ENCODE measurements at places on chromosomes 7 and 10. TPM values are rescaled to one million over a fixed set of nuclear protein-coding genes. Genes with fewer than 3 reads are reported as not detected.

Gene MAD1L1
- 86.0 TPM for total RNA-seq

- peaks cover 8% of the 10 kb centered on the region for H3K4me1 ChIP-seq
- no peak for DNase-seq
- H3K36me3 ChIP-seq, result peaks cover 3% of the 10 kb centered on the region
- H3K27ac ChIP-seq, result no peak overlapping the region
- no peaks in the 10 kb centered on the region for H3K27me3 ChIP-seq
Measured at GRCh38 chr10:96978621-96979154, 146.6 kb downstream of the LCOR start.

Gene IRF5
- total RNA-seq, result 11.4 TPM

Gene OR9A2
- not detected for total RNA-seq

GRCh38 chr7:77967429-77967828, 168.9 kb downstream of the PHTF2 start:
- no peaks in the 10 kb centered on the region for H3K4me1 ChIP-seq
- no peak overlapping the region for H3K27ac ChIP-seq
- no peaks in the 10 kb centered on the region for H3K36me3 ChIP-seq
- H3K27me3 ChIP-seq, result no peaks in the 10 kb centered on the region
- no peak for DNase-seq

Gene STOX1
- 2.7 TPM for total RNA-seq

Gene KCNIP2
- 3.3 TPM for total RNA-seq

- DNase-seq, result no peak
- no peak overlapping the region for H3K27ac ChIP-seq
- peaks cover 17% of the 10 kb centered on the region for H3K4me1 ChIP-seq
- no peaks in the 10 kb centered on the region for H3K27me3 ChIP-seq
- no peaks in the 10 kb centered on the region for H3K36me3 ChIP-seq
Measured at GRCh38 chr7:30379741-30380140, 95.3 kb downstream of the ZNRF2 start.

- H3K4me1 ChIP-seq, result peaks cover 11% of the 10 kb centered on the region
- peak overlapping the region; percentile 83 for H3K4me3 ChIP-seq
- peaks cover 30% of the 10 kb centered on the region for H3K27me3 ChIP-seq
- no peak for DNase-seq
- H3K27ac ChIP-seq, result peak overlapping the region; percentile 55
- peaks cover 22% of the 10 kb centered on the region for H3K36me3 ChIP-seq
Measured at GRCh38 chr10:99658622-99659030, 683 bp upstream of the ENTPD7 start.

Gene ZNF680
- total RNA-seq, result 16.6 TPM

GRCh38 chr7:2821161-2821841, 22.8 kb downstream of the GNA12 start:
- peaks cover 56% of the 10 kb centered on the region for H3K4me1 ChIP-seq
- H3K27me3 ChIP-seq, result no peaks in the 10 kb centered on the region
- H3K27ac ChIP-seq, result peak overlapping the region; percentile 84

Gene STRIP2
- total RNA-seq, result 10.1 TPM

Gene SLC13A1
- not detected for total RNA-seq

Gene SRRM3
- 0.21 TPM for total RNA-seq

Gene TIMM23B
- total RNA-seq, result 18.8 TPM

GRCh38 chr10:66550351-66550750, 375.5 kb upstream of the LRRTM3 start:
- no peaks in the 10 kb centered on the region for H3K27me3 ChIP-seq
- H3K4me3 ChIP-seq, result no peak overlapping the region
- H3K4me1 ChIP-seq, result no peaks in the 10 kb centered on the region

- H3K4me1 ChIP-seq, result peaks cover 9% of the 10 kb centered on the region
- no peak for DNase-seq
- peaks cover 6% of the 10 kb centered on the region for H3K36me3 ChIP-seq
Measured at GRCh38 chr10:86961481-86962091, 3.2 kb downstream of the SNCG start.

Gene HOGA1
- total RNA-seq, result 7.9 TPM

DNA sequence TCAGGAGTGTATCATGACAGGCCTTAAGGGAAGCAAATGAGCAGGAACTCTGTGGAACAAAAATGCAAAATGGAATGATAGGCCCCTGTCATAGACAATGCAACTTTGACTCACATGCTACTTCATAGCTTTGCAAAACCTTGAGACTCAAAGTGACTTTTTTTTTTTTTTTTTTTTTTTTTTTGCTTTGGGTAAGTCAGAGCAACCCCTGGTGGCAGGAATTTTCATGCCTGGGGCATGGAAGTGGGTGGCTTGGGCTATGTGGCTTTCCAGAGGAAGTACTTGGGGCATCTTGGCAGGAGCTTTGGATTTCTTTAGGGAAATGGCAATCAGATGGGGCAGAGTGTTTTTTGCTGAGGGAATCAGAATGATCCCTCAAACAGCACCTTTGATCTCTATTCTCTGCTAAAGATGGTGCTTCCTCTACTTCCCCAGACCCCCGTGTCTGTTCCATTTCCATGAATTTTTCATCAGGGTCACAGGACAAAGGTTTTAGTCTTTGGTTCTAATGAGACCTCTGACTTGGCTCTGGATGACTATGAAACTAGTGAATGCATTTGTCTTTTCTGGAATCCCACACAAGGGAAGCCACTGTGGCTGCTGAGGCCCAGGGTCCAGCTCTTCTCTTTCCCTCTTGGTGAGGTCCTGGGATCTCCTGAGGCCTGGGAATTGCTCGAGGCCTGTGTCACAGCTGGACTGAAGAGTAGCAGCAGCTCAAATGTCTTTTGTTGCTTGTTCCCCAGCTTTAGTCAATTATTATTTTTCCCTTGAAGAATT, 62.8 kb downstream of the TACC2 start:
- no peaks in the 10 kb centered on the region for H3K36me3 ChIP-seq
- H3K27ac ChIP-seq, result no peak overlapping the region
- peak; percentile 60 for DNase-seq
- H3K4me3 ChIP-seq, result no peak overlapping the region
- H3K4me1 ChIP-seq, result peaks cover 6% of the 10 kb centered on the region
- H3K27me3 ChIP-seq, result no peaks in the 10 kb centered on the region

Gene ZCWPW1
- 4.1 TPM for total RNA-seq

Gene LIPJ
- total RNA-seq, result not detected

Gene TRIM73
- total RNA-seq, result 1.7 TPM

DNA sequence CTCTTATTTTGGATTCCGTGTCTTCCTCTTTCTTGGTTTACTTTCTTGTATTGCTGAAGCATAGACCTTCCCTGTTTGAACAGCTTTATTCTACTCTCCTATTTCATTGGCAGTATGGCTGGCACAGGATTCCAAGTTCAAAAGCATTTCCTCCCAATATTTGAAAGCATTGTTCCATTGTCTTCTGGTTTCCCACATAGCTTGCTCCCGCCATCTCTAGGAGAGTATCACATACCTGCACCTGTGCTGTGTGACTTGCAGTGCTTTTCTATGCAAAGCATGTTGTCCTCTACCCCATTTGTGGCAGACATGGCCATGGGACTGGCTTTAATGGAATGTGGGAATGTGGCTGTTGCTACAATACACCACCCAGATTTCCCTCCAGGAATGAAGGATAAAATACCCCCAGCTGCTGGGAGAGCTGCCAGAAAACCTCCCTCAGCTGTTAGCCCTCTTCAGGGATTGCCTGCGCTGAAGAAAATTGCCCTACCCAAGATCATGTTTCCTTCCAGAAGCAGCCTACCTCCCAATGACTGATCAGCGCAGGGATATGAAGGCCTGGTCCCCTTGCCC, 6.9 kb upstream of the MYOF start:
- H3K4me1 ChIP-seq, result no peaks in the 10 kb centered on the region
- H3K4me3 ChIP-seq, result no peak overlapping the region
- no peaks in the 10 kb centered on the region for H3K27me3 ChIP-seq
- no peaks in the 10 kb centered on the region for H3K36me3 ChIP-seq

GRCh38 chr10:23174074-23174976, 17.8 kb upstream of the PTF1A start:
- no peaks in the 10 kb centered on the region for H3K4me1 ChIP-seq
- DNase-seq, result no peak
- peaks cover 89% of the 10 kb centered on the region for H3K27me3 ChIP-seq

DNA sequence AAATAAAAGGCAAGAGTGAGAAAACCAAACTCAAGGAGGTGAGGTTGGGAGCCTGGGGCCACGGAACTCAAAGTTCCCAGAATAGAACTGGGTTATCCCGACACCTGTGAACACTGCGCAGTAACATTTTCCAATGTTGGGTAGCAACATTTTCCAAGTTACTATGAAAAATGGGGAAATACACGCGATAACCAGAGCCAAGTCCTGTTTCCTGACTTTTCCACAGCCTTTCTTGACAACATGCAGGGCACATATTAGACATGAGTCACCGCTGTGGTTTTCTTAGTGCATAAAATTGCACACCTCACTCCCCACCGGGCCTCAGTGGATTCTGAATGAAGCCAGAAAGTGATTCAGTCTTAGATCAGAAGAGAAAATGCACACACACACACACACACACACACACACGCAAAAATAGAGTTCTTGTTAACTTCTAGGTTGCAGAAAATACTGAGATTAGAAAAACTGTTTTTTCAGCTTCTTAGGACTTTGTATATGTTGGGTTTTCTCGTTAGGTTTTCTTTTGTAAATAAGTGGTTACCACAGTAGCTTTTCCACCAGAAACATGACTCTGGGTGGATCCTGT, 70.0 kb downstream of the CAMK1D start:
- no peaks in the 10 kb centered on the region for H3K36me3 ChIP-seq
- peaks cover 39% of the 10 kb centered on the region for H3K27me3 ChIP-seq
- peak overlapping the region; percentile 42 for H3K27ac ChIP-seq

DNA sequence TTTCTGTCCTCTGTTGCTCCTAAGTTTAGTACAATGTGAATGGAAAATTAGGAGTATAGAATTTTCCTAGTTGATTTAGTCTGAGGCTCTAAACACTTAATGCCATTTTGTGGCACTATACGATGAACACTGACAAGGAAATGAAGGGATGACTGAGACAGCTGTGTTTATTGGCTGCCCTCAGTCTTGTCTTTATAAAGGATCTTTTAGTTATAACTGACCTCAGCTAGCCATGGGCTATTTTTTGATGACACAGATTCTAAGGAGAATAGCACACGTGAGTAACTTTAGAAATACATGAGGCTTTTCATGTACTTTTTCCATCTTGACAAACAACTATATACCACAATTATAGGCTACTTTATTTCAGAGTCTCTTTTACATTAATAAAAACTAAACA, 113.7 kb downstream of the PRKG1 start:
- no peaks in the 10 kb centered on the region for H3K36me3 ChIP-seq
- H3K4me3 ChIP-seq, result no peak overlapping the region
- no peak overlapping the region for H3K27ac ChIP-seq
- DNase-seq, result no peak
- H3K4me1 ChIP-seq, result no peaks in the 10 kb centered on the region
- no peaks in the 10 kb centered on the region for H3K27me3 ChIP-seq

Gene AKR1D1
- total RNA-seq, result not detected

Gene FLNC
- total RNA-seq, result 0.42 TPM

DNA sequence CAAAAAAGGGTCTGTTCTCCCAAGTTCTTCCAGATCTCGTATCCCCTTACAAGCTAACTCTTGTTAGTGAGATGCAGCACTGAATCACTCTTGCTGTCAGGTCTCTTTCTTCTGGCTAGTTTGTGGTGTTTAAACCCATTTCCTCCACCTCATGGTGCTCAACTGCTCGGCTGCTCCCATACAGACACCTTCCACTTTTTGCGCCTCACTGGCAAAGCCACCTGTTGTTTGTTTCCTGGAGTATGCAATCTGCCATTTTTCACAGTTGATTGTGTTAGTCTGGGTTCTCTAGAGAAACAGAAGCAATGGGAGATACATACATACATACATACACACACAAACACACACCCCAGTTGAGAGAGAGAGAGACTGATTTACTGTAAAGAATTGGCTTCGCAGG, 124.4 kb upstream of the SP8 start:
- H3K4me1 ChIP-seq, result peaks cover 6% of the 10 kb centered on the region
- H3K27me3 ChIP-seq, result peaks cover 37% of the 10 kb centered on the region
- H3K27ac ChIP-seq, result no peak overlapping the region

GRCh38 chr10:26468700-26469099, 30.6 kb downstream of the APBB1IP start:
- peak overlapping the region; percentile 69 for H3K27ac ChIP-seq
- peaks cover 24% of the 10 kb centered on the region for H3K4me1 ChIP-seq
- peak; percentile 21 for DNase-seq
- no peaks in the 10 kb centered on the region for H3K36me3 ChIP-seq
- H3K27me3 ChIP-seq, result no peaks in the 10 kb centered on the region
- H3K4me3 ChIP-seq, result no peak overlapping the region

GRCh38 chr7:37284805-37285231, 163.8 kb downstream of the ELMO1 start:
- H3K4me3 ChIP-seq, result no peak overlapping the region
- no peaks in the 10 kb centered on the region for H3K4me1 ChIP-seq
- DNase-seq, result peak; percentile 63
- peaks cover 20% of the 10 kb centered on the region for H3K27me3 ChIP-seq
- no peak overlapping the region for H3K27ac ChIP-seq

GRCh38 chr7:3154881-3155494, 111.3 kb upstream of the CARD11 start:
- H3K4me1 ChIP-seq, result peaks cover 22% of the 10 kb centered on the region
- DNase-seq, result peak; percentile 69
- H3K27ac ChIP-seq, result no peak overlapping the region
- no peaks in the 10 kb centered on the region for H3K27me3 ChIP-seq
- H3K36me3 ChIP-seq, result peaks cover 3% of the 10 kb centered on the region

DNA sequence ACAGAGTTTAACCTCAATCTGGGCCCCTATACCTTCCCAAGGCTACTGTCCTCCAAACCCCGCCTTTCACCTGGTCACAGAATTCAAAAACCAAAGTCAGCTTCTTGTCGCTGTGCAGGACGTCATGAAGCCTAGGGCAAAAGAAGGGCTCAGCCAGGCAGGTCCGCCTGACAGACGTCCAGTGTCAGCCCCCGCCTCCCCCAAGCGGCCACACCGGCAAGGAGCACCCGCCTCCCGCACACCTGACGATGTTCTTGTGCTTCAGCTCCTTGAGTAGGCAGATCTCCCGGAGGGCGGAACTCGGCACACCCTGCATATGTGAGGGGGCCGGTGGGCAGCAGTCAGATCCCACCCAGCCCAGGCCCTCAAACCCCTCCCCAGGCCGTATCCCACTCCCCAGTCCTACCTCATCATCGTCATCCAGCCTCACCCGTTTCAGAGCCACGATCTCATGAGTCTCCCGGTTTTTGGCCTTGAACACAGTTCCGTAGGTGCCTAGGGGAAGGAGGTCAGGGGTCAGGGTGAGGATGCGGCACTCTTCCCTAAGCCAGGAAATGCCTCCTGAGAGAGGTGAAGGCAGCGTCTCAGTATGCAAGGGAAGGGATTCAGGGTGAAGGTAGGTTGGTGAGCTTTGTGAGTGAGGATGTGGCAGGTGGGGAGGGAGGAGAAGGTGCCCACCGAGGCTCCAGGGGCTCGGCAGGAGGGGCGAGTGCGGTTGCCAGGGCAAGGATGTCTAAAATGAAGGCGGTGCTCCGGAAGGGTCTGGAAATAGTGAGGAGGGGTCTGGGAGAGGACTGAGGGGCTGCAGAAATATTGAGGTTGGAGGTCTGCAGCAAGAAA, 811 bp downstream of the CDK5 start:
- H3K4me1 ChIP-seq, result peaks cover 32% of the 10 kb centered on the region
- peak overlapping the region; percentile 94 for H3K4me3 ChIP-seq
- H3K27me3 ChIP-seq, result no peaks in the 10 kb centered on the region
- DNase-seq, result no peak

Gene TFR2
- 1.5 TPM for total RNA-seq

Gene COBL
- total RNA-seq, result 48.1 TPM
